Muscle of leg (tissue), 16 donors: ENCODE measurements at places on chromosomes 4 and X. TPM values are rescaled to one million over a fixed set of nuclear protein-coding genes. Genes with fewer than 3 reads are reported as not detected.

DNA sequence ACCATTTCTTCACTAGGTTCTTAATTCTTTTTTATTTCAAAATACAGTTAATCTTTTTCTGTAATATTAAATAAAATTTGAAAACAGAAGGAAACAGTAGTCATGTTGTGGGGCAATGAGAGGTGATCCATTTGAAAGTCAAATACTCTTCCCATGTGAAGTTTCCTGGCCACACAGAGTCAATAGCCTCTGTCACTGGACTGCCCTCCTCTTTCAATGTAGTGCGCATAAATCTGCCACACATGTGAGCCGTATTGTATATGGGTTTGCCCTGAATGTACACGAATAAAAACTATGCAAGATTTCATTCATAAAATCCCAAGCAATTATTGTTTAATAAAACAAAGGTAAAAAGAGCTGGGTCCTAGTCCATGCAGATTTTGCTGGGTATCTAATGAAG lies 59.1 kb downstream of the NKX6-1 start:
- H3K36me3 ChIP-seq: no peaks in the 10 kb centered on the region
- no peaks in the 10 kb centered on the region for H3K27me3 ChIP-seq

GRCh38 chr4:54473077-54473545 lies 184.6 kb upstream of the KIT start:
- H3K4me1 ChIP-seq: no peaks in the 10 kb centered on the region
- H3K4me3 ChIP-seq: no peak overlapping the region
- no peaks in the 10 kb centered on the region for H3K27me3 ChIP-seq
- DNase-seq: peak; percentile 1
- no peak overlapping the region for H3K27ac ChIP-seq

DNA sequence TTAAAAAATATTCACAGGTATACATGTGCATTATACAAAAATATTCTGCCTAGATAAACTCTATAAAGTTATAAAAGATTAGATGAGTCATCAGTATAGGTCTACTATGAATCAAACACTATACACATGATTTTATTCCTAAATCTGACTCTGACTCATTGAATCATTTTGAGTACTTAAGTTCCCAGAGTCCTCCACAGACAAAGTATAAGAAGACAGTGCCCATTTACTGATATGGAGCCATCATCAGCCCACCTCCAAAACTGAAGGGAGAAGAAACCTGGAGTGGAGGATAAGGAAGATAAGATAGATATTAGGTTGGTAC lies 28.7 kb upstream of the ANTXR2 start:
- no peak overlapping the region for H3K4me3 ChIP-seq
- H3K27ac ChIP-seq: peak overlapping the region; percentile 38
- H3K27me3 ChIP-seq: no peaks in the 10 kb centered on the region
- peaks cover 7% of the 10 kb centered on the region for H3K4me1 ChIP-seq
- peak; percentile 28 for DNase-seq

GRCh38 chr4:164484551-164484950 lies 269.4 kb upstream of the SMIM31 start:
- H3K4me3 ChIP-seq: no peak overlapping the region
- no peaks in the 10 kb centered on the region for H3K36me3 ChIP-seq
- H3K4me1 ChIP-seq: no peaks in the 10 kb centered on the region
- H3K27me3 ChIP-seq: no peaks in the 10 kb centered on the region

DNA sequence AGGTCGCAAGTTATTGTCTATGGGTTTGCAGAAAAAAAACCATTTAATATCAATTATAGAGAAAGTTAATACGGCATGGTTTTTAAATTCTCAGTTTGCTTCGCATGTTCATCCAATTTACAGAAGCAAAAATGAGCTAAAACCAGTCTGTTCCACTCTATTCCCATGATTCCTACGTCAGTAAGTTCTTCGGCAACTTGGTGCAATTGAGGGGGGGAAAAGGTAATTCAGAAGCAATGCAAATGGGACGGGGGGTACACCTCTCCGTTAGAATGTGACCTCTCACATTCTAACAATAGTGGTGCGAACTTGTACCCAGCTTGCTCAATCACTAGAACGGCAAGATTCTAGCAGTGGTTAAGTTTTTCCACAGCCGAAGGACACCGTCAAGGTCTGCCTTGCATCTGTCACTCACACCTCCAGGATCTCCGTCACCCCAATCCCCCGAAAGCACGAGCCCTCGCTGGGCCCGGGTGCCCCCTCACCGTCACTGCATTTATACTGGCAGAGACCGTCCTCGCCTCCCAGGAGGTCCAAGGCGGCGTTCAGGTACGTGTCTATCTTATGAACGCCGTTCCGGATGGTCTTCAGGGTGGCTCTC lies 653 bp downstream of the PLA2G12A start:
- peak overlapping the region; percentile 71 for H3K4me3 ChIP-seq
- no peaks in the 10 kb centered on the region for H3K36me3 ChIP-seq
- no peaks in the 10 kb centered on the region for H3K27me3 ChIP-seq
- H3K27ac ChIP-seq: no peak overlapping the region

DNA sequence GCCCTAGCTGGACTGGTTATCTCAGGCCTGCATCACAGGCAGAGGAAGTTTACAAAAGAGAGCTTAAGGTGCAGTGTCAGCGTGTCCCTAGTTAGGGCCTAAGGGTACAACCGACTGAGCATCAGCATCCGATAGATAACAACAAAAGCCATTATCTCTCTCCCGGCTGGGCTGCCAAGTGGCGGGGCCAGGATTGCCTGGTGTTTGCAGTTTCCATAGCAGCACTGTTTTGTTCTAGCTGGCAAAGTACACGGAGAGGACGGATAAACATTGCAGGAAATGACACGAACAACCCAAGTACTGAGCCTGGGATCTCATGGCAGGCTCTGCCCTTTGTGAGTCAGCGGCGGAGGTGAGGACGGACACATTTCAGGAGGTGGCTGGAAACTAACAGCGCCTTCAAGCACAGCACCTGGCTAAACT lies 104.7 kb upstream of the NOCT start:
- H3K4me3 ChIP-seq: no peak overlapping the region
- H3K27me3 ChIP-seq: no peaks in the 10 kb centered on the region
- peaks cover 11% of the 10 kb centered on the region for H3K4me1 ChIP-seq
- H3K36me3 ChIP-seq: no peaks in the 10 kb centered on the region
- DNase-seq: peak; percentile 89
- peak overlapping the region; percentile 11 for H3K27ac ChIP-seq

DNA sequence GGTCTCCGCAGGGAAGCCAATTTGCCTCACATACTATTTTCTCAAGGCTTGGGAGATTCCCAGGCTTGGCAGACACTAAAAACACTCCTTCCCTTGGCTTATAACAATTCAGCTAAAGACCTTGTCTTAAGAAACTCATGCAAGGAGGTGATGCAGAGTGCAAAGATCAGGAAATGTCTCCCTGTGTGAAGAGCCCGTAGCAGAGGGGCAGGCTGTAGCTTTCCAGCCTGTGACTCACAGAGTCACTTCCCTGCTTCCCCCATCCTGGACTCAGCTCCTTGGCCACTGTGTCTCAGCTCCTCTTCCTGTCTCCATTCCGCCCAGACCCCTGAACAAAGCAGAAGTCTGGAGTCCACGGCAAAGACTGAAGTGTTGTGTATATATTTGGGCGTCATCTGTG lies 56.1 kb downstream of the KDR start:
- H3K4me3 ChIP-seq: no peak overlapping the region
- H3K36me3 ChIP-seq: no peaks in the 10 kb centered on the region
- DNase-seq: no peak
- no peaks in the 10 kb centered on the region for H3K27me3 ChIP-seq

DNA sequence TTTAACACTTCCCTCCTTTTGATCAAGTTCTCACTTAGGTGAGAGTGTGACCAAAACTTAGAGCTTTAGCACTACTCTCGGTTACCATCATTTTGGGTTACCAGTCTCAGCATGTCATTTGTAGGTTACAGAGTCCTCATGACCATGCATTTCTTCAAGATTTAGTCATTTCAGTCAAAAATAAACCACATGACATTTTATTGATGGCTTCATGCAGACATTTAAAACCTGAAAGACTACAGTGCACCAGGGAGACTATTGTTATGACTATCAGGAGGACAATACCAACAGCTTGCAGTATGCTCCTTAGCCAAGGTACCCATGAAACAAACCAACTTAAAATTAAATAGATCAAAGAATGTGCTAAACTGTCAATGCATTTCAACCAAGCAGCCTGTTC lies 498.1 kb upstream of the FSTL5 start:
- no peak for DNase-seq
- no peaks in the 10 kb centered on the region for H3K36me3 ChIP-seq
- H3K4me3 ChIP-seq: no peak overlapping the region
- H3K27ac ChIP-seq: no peak overlapping the region

- H3K27me3 ChIP-seq: peaks cover 17% of the 10 kb centered on the region
- peak overlapping the region; percentile 69 for H3K4me3 ChIP-seq
- peaks cover 20% of the 10 kb centered on the region for H3K4me1 ChIP-seq
- peak; percentile 47 for DNase-seq
These were observed 1.0 kb downstream of the SCD5 start for GRCh38 chr4:82797405-82798111.

DNA sequence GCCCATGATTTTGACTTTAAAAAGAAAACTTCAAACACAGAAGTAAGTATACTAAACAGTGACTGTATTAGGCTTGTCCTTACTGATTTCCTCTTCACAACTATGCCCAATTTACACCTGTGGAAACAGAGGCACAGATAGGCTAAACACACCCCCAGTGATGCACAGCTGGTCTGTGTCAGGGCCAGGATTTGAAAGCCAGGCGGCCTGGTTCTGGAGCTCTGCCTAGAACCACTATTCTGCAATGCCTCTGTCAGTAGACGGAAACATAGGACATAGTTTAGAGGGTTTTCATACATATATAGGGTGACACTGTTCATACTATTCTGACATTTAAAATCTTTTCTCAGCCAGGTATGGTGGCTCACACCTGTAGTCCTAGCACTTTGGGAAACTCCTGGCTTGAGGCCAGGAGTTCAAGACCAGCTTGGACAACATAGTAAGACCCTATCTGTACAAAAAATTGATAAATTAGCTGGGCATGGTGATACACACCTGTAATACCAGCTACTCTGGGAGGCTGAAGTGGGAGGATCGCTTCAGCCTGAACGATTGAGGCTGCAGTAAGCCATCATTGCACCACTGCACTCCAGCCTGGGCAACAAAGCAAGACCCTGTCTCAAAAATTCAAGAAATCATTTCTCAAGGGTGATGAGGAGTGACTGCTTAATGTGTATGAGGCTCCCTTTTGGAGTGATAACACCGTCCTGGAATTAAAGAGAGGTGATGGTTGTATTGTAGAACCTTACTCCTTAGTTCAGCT lies 23.0 kb upstream of the CBR4 start:
- H3K4me1 ChIP-seq: peaks cover 2% of the 10 kb centered on the region
- no peak overlapping the region for H3K4me3 ChIP-seq
- no peak overlapping the region for H3K27ac ChIP-seq
- H3K36me3 ChIP-seq: no peaks in the 10 kb centered on the region
- H3K27me3 ChIP-seq: no peaks in the 10 kb centered on the region

DNA sequence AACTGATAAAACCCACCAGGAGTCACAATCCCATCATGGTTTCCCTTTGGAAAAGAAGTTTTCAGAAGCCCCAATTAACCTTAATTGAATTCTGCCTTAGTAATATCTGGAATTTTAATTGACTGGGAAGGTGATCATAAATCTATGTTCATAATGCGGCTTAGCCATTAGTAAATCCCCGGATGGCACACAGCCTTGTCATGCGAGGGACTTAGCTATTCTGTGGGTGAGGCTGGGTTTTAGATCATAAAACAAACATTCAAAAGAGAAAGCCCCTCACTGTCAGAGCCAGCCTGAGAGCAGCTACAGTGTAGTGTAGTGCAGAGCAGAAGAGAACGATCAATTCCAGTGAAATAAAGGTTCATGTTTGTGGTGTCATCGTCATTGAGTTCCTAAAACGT lies 124.0 kb upstream of the NOCT start:
- no peak overlapping the region for H3K4me3 ChIP-seq
- H3K27ac ChIP-seq: no peak overlapping the region
- no peaks in the 10 kb centered on the region for H3K36me3 ChIP-seq
- DNase-seq: no peak

DNA sequence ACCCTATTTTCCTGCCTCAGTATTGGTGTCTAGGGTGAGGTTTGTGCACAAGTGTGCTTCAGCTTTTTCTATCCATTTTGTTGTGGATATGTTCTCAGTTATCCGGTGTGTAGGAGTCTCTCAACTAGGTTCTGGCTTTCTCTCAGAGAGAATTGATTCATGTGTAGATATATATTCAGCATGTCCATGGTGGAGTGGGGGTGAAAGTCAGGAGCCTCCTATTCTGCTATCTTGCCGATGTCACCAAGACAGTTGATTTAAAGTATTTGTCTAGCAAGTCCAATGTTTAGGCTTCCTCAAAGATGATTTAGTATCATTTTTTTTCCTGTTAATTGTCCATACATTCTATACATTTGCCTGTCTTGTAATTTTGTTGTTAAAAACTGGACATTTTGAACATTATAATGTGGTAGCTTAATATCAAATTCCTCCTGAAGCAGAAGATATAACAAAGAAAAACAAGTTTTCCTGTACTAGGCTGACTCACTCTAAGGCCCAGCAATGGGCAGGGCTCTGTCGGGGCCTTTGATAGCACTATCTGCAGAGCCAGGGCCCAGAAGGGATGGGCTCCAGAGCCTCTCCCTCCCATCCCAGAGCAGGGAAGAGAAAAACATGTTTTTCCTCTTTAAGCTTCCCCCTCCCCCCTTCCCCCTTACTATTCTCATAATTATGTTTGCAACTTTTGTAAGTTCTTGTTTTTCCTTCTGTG lies 37.6 kb downstream of the GLUD2 start:
- H3K36me3 ChIP-seq: no peaks in the 10 kb centered on the region
- no peak overlapping the region for H3K4me3 ChIP-seq
- H3K27ac ChIP-seq: no peak overlapping the region
- H3K27me3 ChIP-seq: peaks cover 2% of the 10 kb centered on the region

GRCh38 chrX:10404436-10404835 lies 215.9 kb downstream of the MID1 start:
- no peak overlapping the region for H3K27ac ChIP-seq
- DNase-seq: no peak
- H3K36me3 ChIP-seq: no peaks in the 10 kb centered on the region
- H3K4me1 ChIP-seq: no peaks in the 10 kb centered on the region
- H3K27me3 ChIP-seq: peaks cover 4% of the 10 kb centered on the region
- H3K4me3 ChIP-seq: no peak overlapping the region

- DNase-seq: no peak
- H3K4me3 ChIP-seq: no peak overlapping the region
- H3K36me3 ChIP-seq: no peaks in the 10 kb centered on the region
- no peaks in the 10 kb centered on the region for H3K27me3 ChIP-seq
- H3K4me1 ChIP-seq: no peaks in the 10 kb centered on the region
These were observed 1056.7 kb downstream of the STIM2 start for GRCh38 chr4:27917381-27917780.

DNA sequence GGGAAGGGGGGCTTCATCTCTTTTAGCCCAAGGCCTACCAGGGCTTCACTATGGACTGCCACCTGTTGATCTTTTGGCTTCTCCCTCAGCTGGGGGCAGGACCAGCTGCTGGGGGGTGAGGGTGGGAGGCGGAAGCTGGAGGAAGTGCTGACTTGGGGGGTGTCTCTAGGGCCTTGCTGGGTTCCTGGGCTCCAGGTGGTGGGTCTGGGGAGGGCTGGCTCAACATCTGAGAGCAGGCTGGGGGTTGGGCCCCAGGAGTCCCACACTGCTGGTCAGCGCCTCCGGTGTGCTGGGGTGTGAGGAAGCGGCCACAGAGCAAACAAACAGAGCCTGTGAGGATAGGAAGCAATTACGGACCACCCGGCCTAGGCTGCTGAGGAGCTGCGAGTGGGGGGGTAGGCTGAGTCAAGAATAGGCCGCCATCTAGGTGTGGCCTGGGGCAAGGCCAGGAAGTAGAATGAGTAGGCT lies 85.7 kb downstream of the EFNB1 start:
- no peak overlapping the region for H3K27ac ChIP-seq
- H3K4me3 ChIP-seq: no peak overlapping the region
- H3K4me1 ChIP-seq: peaks cover 40% of the 10 kb centered on the region
- H3K36me3 ChIP-seq: no peaks in the 10 kb centered on the region

KLF8 gene
- 3.3 TPM for total RNA-seq

PIR gene
- 2.4 TPM for total RNA-seq

PPM1K gene
- 22.5 TPM for total RNA-seq

ENAM gene
- 2.4 TPM for total RNA-seq
